ENCODE measurements at places on chromosomes 16 and 17.

- DNase-seq: no peak
Observed at GRCh38 chr17:1469231-1469852, 13.3 kb upstream of the CRK start.

- DNase-seq: peak; percentile 19
Observed at GRCh38 chr17:27760069-27760885, 40.1 kb downstream of the NOS2 start.

- DNase-seq: peak; percentile 99
Observed at GRCh38 chr16:23556881-23557778, at the start of the genes EARS2 and UBFD1. EARS2 (minus strand) TSS chr16:23557350; CDS start chr16:23557343, 7 bp downstream. UBFD1 (plus strand) TSS chr16:23557727; CDS start chr16:23557743, 16 bp downstream.

DNA sequence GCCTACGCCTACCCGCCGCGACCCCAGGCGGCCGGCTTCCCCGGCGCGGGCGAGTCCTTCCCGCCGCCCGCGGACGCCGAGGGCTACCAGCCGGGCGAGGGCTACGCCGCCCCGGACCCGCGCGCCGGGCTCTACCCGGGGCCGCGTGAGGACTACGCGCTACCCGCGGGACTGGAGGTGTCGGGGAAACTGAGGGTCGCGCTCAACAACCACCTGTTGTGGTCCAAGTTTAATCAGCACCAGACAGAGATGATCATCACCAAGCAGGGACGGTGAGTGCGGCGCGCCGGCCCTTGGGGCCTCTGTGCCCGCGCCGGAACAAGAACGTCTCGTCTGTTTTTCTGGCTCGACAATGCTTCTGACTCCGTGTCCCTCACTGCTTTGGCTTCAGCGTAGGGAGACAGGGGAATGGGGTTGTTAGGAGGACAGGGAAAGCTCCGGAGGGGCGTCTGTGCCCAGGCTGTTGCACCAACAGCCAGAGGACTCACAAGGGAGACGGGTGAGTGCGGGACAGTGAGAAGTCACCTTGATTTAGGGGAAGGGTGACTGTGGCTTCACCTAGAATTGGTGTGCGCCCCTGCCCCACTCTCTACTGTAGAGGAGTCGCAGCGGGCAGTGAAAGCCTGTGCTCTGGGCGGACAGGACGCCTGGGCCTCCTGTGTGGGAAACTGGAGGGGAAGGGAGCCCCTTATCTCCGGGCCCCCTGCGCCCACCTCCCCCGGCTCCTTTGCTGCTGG, 806 bp downstream of the TBX21 start:
- no peak for DNase-seq

- DNase-seq: no peak
Observed at GRCh38 chr17:13812350-13812749, 210.6 kb upstream of the HS3ST3A1 start.

DNA sequence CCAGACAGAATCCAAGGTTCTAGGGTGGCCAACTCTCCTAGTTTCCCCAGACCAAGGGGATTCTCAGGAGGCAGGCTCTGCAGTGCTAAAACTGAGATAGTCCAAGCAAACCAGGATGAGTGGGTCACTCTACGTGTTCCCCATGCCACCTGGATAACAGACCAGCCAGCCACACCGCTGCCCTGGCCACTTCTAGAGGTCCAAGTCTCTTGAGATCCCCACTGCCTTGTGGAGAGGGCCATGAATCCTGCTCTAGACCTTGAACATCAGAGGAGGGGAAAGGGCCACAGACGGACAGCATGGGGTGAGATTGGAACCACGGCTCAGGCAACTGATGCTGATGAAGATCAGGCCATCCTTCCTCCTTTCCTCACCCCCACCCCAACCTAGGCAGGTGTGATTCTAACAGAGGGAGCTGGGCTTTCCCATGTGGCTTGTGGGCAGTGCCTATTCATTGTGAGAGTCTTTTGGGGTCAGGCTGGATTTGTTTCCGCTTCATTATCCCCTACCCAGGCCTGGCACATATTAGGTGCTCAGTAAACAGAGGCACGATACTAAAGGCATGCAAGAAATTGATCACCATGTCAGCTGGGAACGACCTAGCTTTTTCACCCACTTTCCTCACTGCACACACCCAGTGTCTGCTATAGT, 16.8 kb upstream of the TVP23A start:
- DNase-seq: no peak

- no peak for DNase-seq
Observed at GRCh38 chr17:74903671-74904070, 10.2 kb upstream of the FADS6 start.

- DNase-seq: no peak
Observed at GRCh38 chr17:82101767-82102679, 4.0 kb upstream of the FASN start.

DNA sequence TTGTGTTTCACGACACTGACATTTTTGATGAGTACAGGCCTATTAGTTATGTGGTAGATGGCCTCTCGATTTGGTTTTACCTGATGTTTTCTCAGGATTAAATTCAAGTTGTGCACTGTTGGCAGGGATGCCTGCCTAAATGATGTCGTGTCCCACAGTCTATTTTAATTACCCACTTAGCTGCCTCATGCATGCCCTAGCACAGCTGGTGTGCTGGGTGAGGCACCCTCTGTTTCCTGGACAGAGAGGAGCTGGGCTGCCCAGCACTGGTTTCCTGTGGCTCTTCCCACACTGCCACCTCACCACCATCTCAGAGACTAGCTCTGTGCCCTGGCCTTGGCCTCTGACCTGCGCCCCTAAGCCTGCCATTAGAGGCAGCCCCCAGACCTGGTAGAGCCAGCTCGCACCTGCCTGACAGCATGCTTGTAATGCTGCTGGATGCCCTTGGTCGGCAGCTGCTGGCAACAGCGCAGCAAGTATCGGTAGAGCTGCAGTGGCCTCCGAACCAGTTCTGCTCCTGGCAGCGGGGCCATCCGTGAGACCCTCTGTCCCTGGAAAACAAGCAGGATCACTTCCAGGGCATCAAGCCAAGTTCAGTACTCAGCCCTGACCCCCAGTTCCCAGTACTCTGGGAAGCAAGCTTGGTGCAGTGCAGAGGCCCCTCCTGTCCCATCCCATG, 10.9 kb downstream of the LYRM9 start:
- DNase-seq: no peak

DNA sequence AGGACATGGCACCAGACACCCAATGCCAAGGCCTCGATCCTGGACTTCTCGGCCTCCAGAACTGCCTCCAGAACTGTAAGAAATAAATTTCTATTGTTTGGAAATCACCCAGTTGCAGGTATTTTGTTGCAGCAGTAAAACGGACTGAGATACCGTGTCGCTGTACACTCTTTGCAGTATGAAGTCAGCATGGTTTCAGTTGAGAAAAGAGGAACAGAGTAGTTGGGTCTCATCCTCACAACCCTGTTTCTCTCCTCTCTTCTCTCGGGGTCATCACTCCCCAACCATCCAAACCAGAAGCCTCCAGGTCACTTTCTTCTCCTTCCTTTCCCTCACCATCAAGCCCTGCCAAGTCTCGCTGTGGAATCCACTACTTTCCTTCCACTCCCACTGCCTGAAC, 77.8 kb downstream of the ADCY9 start:
- no peak for DNase-seq

DNA sequence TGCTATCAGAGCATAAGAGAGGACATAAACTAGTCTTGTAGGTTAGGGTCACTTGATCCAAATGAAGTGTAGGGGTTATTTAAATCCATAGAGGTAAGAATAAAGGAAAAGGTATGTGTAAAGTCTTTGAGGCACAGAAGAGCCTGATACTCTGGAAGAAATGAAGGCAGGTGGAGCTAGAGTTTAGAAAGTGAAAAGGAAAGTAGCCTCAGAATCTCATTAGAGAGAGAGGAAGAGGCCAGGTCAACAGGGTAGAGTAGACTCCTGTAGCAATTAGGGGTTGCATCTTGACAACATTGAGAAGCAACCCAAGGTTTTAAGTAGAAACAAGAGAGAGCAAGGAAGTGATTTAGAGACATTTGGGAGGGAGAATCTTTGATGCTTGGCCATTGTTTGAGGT, 235.2 kb upstream of the SOX9 start:
- DNase-seq: no peak

DNA sequence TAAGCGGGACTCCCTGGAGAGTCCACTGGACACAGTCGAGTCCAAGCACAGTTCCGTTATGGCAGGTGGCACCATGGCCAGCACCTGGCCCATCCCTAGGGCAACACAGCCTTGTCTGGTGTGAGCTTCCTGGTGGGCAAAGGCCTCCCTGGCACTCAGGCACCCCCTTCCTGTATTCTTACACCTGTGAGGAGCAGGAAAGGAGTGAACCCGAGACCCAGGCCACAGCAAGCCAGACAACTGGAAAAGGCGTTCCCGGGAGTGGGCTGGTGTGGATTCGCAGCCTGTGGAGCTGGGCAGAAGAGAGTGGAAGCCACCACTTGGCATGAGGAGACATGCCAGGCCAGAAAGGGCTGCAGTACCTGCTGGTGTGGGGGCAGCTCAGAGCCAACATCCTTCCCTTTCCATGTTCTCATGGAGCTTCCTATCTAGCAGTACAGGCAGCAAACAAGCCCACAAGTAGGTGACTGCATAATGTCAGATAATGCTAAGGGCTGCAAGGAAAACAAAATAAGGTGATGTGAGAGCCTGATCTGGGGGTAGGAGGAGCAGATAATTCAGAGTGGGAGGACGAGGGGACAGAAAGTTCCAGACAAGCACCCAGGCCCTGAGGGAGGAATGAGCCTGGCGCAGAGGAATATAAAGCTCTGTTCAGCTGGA, 87.0 kb downstream of the GNAO1 start:
- DNase-seq: no peak

GRCh38 chr16:88929091-88929445, 47.9 kb downstream of the CBFA2T3 start:
- DNase-seq: no peak

DNA sequence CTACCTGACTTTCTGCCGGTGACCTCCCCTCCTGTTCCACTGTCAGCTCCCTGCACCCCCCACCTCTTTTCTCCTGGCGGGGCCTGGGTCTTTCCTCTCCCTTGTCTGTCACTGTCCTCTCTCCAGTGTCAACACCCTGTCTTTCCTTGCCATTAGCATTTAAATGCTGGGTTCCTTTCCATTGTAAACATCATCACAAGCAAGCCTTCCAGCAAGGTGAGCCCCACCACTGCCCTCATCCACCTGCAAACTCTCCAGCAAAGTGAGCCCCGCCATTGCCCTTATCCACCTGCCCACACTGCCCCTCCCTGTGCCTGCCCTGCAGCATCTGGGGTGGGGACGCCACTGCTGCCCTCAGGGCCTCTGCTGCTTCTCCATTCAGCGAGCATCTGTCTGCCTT, 195.0 kb downstream of the ENGASE start:
- DNase-seq: no peak

DNA sequence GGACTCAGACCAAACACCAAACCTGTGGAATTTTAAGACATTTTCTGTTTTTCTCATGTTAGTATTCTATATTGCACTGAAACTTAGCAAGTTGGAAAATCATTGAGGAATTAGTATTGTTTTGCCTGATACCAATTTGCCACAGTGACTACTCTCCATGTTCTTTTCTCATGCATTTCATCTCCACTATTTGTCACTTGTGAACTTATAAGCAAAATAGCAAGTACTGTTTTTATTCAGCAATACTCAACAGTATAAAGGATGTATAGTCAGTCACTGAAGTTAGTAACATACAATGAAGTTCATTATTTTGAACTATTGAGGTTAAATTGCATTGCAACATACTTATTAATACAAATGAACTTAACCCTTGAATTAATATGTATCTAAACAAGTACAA, 5.8 kb upstream of the VPS35L start:
- DNase-seq: no peak

DNA sequence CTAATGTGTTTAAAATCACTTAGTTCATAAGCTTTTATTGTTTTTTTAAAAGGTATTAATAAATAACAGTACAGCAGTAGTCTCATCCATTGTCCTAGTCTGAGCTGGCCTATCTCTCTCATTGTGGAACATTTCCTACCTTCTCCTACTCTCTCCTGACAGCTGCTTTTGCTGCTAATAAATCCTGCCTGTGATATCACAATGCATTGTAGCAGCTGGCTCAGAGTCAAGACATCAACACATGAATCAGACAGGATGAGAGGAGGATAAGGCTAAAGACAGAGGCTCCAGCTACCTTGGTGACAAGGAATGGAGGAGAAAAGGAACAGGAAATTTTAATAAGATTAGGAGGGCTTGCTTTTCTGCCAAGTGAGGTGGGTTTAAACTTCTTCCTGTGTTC, 626.1 kb downstream of the HS3ST4 start:
- no peak for DNase-seq

DNA sequence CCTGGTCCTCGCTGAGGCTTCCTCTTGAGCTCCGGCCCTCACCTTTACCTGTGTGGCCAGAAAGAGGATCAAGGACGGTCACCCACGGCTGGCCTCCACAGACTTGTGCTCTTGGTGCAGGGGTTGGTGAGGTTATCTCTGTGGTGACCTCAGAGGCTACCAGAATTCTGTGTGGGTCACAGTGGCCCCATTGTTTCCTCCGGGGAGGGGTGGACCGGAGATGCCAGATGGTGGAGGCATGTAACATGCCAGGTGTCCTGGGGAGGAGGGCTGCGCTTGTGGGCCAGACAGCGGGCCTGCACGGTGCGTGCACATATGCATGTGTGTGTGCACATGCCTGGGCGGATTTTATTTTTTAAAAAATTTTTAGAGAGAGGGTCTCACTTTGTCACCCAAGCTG, 6.3 kb downstream of the SGCA start:
- DNase-seq: no peak

DNA sequence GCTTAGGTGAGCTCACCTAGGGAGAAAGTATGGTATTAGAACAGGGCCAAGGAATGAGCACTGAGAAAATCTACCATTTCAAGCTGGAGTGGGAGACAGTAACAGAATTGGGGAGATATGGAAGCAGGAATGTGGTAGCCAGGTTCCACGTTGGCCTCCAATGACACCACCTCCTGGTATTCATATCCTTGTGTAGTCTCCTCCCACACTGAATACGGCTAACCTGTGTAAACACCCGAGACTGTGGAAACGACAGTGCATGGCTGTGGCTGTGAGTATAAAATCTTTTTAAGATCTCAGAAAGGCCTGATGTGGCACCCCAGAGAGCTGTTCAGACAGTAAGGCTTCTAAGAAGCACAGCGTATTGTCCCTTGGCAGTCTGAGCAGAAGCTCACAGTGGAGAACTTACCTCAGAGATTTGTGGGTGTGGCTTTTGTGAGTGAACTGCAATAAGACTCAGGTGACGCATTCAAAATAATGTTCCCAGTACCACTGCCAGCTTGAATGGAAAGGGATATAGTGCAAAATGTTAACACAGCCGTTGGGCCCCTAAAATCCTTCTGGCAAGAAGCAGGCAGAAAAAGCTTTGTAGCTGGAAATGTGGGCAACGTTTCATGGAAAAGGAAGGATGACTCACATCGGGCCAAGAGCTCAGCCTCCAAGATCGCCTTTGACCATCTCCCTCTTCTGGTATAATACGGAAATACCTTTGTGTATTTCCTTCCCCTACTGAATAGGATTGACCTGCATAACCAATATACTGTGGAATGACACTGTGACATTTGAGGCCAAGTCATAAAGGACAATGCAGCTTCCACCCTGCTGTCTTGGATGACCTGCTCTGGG, 14.4 kb downstream of the SDR42E1 start:
- peak; percentile 38 for DNase-seq

DNA sequence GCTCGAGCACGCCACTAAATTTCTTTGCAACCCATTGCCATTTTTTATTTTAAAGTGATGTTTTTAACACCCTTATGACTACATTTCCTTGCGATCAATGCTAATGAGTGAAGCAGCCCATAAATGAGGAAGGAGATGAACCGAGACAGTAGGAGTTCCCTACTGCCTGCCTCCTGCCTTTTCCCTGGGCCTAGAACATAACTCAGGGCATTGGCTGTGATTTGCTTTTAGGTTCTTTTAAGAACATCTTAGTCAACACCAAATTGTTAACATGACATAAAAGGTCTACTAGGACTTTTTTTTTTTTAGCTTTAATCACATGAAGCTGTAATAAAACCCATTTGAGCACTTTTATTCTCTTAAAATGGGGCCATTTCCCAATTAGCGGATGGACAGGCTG, 81.3 kb downstream of the MAP2K6 start:
- no peak for DNase-seq
